ENCODE measurements at places on chromosomes 13 and 19.
A peak's percentile ranks its signal among the peaks of the same experiment; 100 is the strongest.

DNA sequence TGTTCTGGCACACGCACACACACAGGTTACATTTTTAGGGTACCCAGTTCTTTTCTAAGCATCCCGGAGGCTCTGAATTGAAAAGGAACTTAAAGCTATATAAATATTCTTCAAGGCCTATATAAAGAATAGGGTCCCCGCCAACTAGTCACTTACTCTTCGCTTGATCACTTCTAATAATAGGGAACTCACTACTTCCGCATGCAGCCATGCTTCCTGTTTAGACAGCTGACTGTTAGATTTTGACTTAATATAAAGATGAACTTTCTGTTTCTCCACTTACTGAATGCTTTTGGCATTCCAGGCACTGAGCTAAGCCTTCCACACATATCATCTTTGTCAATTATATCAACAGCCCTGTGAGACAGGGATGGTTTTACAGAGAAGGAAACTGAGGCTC lies 259.6 kb downstream of the TSHZ3 start:
- no peak for DNase-seq

DNA sequence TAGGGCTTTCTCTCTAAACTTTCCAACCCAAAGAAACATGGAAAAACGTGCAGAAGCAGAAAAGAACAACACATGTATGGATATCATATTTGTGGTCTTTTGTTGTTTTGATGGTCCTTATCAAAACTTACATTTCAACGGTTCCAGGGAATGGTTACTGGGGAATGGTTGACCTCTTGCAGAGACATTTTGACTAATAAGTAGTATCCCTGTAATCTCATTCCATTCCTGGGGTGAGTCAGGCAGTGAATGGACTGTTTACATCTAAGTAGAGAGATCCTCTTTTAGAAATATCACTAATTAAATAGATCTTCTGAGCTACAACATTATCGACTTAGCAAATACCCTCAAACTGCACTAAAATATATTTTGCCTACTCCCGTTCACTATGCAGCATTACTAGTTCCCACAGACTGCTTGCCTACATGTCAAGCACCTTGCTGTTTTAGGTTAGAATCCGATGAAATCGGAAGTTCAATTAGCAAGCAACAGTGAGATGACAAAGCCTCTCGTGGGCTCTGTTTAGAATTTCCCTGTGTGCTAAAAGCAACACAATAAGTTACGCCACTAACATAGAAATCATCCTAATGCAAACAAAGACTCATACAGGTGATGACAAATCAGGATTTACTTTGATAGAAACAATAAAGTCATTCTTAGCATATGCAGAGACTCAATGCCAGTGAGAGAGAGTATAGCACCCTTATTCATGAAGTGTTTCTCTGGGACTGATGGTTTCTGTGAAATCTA lies 797.7 kb upstream of the ARGLU1 start:
- no peak for DNase-seq

DNA sequence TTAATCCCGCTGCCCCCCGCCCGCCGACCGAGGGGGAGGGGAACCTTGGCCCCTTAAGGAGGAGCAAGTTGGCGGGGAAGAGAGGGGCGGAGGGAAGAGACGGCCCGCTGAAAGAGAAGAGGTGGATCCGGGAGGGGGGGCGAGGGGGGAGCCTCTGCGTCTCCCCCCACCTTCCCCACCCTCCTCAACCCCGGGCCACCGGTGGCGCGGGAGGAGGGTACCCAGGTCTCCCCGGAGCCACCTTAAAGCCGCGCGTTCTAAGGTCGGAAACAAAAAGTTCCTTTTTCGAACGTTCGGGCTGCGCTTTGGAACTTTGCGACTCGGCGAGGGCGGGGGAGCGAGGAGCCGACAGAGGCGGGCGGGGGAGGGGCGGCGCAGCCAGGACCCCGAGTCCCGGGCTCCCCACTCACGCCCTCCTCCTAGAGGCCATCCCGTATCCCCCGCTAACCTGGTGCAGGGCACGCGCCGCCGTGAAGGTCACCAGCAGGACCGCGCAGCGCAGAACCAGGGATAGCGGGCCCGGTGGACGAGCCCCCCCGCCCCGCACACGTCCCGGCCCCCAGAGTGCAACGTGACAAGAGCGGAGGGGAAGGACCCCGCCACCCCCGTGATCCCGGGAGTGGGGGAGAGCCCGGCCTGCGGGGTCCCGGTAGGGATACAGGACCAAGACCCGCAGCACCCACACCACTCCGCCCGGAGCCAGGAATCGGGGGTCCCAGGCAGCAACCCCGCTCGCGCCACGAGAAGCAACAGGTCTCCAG lies 659 bp downstream of the ERF start:
- peak; percentile 67 for DNase-seq

GRCh38 chr19:2334986-2335846 lies 6.7 kb downstream of the SPPL2B start:
- no peak for DNase-seq

- DNase-seq = no peak
Observed at GRCh38 chr19:47402504-47402903, 16.8 kb downstream of the MEIS3 start.

DNA sequence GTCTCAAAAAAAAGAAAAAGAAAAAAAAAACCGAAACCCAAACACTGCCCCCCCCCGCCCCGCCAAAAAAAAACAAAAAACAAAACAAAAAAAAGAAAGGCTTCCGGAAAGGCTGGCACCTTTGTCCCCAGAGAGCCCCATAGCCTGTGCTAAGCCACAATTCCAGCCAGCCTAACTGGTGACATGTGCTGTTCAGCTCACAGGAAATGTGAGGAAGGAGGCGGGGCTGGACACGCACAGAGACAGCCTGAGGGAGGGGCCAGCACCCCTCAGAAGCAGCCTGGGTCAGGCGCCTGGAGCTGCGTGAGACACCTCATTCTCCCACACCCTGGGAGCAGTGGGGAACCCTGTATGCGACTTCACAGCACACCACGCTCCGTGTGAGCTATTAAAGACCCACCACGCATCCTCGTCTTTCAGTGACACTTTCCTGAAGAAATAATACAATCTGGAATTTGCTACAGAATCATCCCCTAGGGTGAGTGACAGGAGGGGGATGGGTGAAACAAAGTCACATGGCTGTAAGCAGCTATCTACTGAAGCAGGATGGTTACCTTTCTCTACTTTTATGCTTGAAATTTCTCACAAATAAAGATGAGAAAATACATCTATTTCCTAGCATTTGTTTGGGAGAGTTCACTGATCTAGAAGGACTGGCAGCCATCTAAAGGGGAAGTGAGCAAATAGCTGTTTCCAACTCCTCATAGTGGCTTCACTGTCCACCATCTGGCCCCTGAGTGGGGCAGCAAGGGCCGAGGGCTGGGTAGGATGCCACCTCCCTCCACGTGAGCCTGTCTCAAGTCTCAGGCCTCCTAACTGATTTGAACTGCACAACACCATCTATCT lies 12.3 kb upstream of the SLC35E1 start:
- DNase-seq = peak; percentile 69
